ENCODE measurements at places on chromosomes 13 and 19.

- DNase-seq = no peak
Observed at GRCh38 chr13:42270857-42271215, 1.1 kb upstream of the AKAP11 start.

GRCh38 chr13:40153516-40153915 is 498.1 kb downstream of the COG6 start:
- no peak for DNase-seq

DNA sequence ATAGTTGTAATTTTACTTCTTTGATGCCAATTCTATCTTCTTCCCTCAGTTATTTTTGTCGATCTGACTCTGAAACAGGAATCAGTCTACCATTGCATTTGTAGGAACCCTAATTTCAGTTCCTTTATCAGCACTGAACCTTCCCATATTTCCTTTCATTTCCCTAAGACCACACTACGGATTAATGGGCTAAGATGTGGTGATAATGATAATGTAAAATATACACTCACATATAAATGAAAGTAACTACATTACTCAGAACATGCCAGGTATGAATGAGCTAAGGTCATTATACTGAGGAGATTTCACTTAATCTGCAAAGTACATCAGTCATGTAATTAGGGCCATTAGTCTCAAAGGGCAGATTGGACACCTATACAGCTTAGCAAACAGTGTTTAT is 60.2 kb upstream of the RFC3 start:
- no peak for DNase-seq

- no peak for DNase-seq
Observed at GRCh38 chr13:98450539-98451111, 126.3 kb downstream of the STK24 start.

- DNase-seq = no peak
Observed at GRCh38 chr19:29643361-29643935, 21.8 kb upstream of the PLEKHF1 start.

GRCh38 chr13:105343134-105343806 is 1192.2 kb downstream of the EFNB2 start:
- no peak for DNase-seq

GRCh38 chr19:11288349-11288748 is 7.6 kb upstream of the TSPAN16 start:
- no peak for DNase-seq

DNA sequence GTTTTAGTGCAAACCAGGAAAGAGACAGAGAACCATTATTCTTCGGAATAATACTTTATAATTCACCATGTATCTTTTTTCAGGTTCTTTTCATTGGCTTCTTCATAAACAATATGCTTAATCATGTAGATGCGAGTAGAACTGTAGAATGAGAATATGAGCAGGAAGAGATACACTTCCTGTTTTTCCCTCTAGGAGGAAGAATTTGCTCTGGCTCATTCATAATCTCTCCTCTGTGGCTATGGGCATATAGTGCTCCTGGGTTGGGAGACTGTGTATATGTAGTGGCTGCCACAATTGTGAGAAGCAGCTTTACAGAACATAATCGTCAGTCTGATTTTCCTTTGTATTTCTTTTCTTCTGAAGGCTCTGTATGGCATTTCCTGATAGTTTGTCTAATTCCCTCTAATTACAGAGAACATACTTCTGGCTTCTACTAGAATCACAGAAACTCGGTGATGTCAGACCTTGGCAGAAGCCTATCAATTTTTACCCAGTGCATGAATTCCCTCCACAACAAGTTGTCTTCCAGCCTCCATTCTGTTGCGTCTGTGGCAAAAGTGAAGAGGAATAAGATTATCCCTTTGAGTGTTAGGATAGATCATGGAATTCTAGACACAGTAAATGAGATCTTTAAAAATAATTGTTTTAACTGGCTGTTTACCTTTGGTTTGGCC is 2.9 kb upstream of the DCLK1 start:
- DNase-seq = no peak

DNA sequence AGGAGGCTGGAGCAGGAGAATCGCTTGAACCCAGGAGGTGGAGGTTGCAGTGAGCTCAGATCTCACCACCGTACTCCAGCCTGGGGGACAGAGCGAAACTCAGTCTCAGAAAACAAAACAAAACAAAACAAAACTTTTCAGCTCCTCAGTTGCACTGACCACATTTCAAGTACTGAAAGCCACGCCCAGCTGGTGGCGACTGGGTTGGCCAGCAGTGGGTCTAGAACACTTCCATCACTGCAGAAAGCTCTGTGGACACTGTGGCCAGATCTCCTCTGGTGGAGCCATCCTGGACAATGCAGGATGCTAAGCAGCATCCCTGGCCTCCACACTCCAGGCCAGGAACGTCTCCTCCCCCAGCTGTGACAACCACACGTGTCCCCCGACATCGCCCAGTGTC is 21.1 kb downstream of the TLE2 start:
- no peak for DNase-seq

GRCh38 chr13:113275387-113275786 is 21.7 kb upstream of the LAMP1 start:
- no peak for DNase-seq

DNA sequence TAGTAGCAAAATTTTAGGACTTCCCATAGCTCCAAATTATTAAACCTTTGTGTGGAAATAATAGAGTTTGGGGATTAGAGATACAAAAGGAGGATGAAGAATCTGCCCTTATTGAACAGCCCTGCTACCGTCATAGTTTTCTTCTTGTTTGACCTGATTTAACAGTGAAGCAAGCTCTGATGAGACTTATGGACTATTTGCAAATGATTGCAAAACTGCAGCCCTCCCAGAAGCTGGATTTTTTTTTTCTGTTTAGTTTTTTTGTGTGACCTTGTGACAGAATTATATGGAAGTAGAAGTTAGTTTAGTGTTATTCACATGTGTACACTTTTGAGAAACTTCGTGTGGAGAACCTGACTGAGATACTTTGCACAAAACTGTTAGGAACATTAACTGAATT is 267.8 kb downstream of the KCNRG start:
- DNase-seq = no peak

GRCh38 chr13:25225970-25226369 is 53.9 kb upstream of the AMER2 start:
- DNase-seq = no peak

DNA sequence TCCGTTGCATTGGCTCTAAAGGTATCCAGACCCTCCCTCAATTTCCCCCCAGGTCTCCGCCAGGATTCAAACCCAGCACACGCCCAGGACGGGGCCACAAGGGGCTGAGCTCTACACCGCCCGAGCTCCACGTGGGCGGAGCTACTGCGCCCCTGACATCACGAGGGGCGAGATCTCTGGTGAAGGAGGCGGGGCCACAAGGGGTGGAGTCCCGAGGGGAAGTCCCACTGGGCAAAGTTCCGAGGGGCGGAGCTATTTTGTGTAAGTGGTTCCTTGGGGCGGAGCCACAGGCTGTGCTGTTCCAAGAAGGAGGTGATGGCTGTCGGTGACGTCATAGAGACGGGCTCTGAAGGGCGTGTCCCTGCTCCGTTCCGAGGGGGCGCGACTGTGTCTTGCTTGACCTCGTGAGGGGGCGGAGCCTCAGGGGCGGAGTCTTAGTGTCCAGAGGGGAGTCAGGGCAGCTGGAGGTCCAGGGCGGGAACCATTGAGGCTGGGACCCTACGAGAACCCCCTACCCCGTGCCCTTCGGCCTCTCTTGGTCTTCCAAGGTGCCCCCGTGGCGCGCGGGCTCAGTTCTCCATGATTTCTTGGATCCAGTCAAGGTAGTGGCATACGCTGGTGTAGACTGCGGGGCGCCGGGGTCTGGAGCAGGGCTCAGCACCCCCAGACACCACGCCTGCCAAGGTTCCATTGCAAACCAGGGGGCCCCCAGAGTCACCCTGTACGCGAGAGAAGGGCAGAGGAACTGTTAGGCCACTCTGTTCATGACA is 1.3 kb upstream of the KLK8 start:
- no peak for DNase-seq

GRCh38 chr13:46654951-46655350 is 102.0 kb downstream of the LRCH1 start:
- DNase-seq = no peak

GRCh38 chr19:51016798-51017683 is 2.5 kb downstream of the KLK10 start:
- DNase-seq = no peak

DNA sequence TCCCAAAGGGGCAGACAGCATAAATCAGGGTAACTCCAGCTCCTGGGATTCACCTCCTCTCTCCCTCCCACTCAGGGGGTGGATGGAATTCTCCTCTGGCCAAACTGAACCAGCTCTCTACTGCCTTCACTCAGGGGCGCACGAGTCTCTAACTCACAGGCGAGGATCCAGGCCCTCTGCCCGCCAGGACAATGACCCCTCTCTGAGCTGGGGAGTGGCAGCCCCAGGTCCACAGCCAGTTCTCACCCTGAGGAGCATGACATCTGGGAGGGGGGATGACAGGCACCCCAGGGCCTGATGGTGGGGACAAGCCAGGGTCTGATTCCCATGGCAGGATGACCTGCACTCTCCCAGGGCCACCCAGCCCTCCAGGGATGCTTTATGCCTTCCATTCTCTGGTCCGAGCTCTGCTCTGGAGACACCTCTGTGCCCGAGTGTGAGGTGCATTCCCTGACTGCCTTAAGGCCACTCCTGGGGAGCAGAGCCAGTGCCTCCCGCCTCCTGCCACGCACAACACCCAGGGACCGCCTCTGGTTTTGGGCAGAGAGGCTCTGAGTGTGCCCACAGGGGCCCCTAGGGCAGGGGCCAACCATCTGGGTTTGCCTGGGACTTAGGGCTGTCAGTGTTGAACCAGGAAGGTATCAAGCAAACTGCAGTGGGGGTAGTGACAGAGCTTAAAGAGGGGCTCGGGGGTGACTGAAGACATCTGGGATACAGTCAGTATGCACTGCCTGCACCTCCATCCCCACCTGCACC is 66.2 kb downstream of the GNG7 start:
- DNase-seq = no peak

- no peak for DNase-seq
Observed at GRCh38 chr13:110628477-110628793, 13.1 kb downstream of the NAXD start.

GRCh38 chr19:7983995-7984837 is 21.2 kb downstream of the ELAVL1 start:
- no peak for DNase-seq

DNA sequence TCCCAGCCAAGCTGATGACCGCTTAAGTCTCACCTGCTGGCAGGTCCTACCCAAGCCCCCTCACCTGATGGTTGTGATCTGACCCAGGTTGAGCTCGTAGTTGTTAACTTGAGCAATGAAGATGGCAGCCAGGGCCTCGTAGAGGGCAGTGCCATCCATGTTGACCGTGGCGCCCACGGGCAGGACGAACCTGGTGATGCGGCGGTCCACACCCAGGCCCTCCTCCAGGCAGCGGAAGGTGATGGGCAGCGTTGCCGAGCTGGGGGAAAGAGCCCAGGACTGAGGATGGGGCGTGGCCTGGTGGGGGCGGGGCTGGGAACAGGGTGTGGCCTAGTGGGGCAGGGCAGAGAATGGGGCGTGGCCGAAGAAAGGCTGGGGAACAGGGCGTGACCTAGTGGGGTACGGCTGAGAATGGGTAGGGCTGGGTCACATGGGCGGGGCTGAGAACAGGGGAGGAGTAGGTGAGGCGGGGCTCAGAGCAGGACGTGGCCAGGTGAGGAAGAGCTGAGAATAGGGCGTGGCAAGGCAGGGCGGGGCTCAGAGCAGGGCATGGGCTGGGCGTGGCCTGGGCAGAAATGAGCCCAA is 12.9 kb downstream of the OR7C2 start:
- no peak for DNase-seq

DNA sequence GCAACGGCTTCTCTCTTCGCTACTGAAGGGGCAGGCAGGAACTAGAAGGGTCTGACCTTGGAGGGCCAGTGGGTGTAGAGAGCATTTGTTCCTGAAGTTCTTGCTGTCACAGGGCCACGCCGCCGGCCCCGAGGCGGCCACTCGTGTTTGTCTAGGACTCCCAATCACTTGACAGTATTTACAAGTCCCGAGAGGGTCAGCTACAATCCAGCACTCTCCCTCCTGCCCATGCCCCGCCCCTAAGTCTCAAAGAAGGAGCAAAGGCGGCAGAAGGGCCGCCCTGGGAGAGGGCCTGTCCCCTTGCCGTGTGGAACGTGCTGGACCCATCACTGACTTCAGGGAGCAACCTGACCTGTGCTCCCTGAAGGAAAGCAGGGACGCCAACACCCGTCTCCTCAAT is 118.5 kb downstream of the STK24 start:
- DNase-seq = no peak

- no peak for DNase-seq
Observed at GRCh38 chr13:65417953-65418352, 1812.2 kb downstream of the PCDH9 start.

Data from cortex of kidney (tissue), 1 donor.